ENCODE measurements at places on chromosomes 1 and 21.
A peak's percentile ranks its signal among the peaks of the same experiment; 100 is the strongest.

DNA sequence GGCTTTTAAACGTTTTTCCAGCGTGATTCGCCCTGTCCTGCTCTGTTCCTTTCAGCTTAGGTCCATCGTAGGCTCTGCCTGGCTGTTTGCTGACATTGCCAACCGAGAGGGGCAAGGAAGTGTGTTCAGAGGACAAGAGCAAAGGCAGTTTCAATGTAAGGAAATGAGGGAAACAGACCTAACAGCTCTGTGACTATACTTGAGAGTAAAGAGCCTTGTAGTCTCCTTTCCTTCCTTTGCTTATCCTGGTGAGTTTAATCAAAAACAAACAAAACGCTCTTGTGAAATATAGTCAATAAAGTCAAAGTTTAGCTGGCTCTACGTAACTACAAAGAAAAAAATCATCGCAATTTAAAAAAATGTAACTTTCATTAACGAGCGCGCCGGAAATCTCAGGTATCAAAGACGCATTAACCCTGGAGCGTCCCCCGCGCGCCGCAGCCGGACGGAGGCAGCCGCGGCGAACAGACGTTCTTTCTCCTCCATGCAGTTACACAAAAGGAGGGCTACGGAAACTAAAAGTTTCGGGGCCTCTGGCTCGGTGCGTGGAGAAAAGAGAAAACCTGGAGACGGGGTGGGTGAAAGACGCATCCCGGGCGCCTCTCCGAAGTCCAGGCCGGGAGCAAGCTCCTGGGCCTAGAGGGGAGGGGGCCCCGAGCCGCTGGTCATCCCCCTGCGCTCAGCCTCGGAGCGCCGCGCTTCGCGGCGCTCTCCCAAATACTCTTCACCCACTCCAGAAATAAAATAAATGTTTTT lies 617 bp upstream of the ADGRL2 start:
- DNase-seq: no peak

DNA sequence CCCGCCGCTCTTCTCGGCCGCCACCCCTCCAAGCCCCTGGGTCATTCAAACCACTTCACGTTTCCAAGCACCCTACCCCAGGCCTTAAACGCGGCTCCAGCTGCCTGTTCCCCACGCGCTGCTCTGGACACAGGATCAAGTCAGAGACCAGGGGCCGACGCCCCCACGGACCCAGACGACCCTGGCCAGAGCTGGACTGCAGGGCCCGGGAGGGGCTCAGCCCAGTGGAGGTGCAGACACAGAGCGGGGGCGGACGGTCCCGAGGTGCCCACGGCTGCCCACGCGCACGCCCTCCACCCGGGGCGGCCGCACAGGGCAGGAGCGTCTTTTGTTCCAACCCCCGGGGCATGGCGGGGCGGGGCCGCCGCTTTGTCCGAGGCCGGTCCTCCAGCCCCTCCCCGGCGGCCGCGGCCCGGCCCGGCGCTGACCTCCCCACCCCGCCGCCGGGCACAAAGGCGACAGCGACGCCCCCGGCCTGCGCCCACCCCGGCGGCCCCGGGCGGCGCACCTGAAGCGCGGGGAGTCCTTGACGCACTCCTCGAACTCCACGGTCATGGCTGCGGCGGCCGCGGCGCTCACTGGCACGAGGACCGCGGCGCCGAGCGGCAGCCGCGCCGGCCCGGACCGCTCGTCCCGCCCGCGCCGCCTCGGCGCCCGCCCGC lies 338 bp downstream of the ACAP3 start:
- peak; percentile 16 for DNase-seq

- DNase-seq: no peak
These were observed 62.1 kb downstream of the PCNT start for GRCh38 chr21:46385846-46386733.

DNA sequence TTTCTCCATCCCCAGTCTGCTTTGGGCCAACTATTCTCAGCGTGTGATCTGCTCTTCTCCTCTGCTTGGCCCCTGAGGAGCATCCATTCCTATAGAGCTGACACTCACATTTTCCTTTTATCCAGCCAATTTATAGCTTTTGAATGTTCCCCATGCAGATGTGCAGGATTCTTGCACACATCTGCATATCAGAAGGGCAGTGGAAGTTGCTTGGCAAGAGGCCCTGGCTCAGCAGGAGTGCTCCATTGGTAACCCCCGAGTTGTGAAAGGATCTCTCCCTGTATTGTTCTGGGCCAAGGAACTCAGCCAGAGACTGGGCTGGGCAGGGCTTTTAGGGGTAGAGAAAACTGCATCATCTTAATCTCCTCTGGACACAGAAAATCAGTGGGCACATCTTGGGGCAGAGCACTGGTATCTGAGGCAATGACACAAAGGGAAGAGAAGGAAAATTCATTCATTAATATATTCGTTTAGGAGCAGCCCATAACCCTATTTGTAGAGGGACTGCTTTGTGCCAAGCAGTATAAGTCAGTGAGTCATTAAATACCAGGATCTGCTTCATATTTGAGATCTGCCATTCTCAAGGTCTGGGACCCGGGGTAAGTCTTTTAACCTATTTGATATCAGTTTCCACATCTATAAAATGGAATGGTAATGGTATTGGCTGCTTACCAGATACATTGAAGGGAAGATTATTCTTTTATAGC lies 31.0 kb upstream of the BEND5 start:
- DNase-seq: no peak

- DNase-seq: no peak
These were observed 55.7 kb upstream of the RNPC3 start for GRCh38 chr1:103469801-103470200.

GRCh38 chr1:46413596-46413985 lies 19.5 kb downstream of the FAAH start:
- peak; percentile 52 for DNase-seq

DNA sequence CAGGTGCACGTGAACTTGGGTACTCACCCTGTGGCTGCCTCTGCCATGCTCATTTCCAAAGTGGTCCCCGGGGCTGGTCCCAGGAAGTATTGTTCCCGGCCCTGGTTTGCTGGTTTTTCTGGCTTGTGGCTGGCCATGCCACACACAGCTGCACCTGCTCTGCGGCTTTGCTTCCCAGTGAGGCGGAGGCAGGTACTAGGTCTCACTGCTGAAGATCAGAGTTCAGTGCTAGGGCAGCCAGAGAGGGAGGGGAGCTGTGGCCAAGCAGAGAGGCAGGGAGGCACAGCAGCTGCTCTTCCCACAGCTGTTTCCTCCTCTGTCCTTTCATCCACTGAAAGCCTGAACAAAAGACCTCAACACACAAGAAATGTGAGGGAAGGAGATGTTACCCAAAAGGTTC lies 30.5 kb downstream of the ENO1 start:
- DNase-seq: no peak

DNA sequence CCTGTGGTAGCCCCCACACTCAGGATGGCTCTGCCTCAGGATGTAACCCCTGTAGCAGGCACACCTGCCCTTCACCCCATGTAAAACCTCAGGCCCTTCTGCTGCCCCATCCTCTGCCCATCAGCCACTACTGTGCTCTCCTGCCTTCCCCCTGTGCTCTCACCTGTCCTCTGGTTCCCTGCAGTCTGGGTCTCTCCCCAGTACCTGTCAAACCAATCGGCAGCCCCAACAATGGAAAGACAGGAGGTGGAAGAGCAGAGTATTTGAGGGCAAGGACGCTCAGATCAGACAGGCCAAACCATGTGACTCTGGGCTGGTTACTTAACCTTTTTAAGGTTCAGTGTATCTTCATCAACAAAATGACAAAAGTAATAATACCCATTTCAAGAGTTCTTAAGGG lies 30.9 kb downstream of the SMIM12 start:
- no peak for DNase-seq

DNA sequence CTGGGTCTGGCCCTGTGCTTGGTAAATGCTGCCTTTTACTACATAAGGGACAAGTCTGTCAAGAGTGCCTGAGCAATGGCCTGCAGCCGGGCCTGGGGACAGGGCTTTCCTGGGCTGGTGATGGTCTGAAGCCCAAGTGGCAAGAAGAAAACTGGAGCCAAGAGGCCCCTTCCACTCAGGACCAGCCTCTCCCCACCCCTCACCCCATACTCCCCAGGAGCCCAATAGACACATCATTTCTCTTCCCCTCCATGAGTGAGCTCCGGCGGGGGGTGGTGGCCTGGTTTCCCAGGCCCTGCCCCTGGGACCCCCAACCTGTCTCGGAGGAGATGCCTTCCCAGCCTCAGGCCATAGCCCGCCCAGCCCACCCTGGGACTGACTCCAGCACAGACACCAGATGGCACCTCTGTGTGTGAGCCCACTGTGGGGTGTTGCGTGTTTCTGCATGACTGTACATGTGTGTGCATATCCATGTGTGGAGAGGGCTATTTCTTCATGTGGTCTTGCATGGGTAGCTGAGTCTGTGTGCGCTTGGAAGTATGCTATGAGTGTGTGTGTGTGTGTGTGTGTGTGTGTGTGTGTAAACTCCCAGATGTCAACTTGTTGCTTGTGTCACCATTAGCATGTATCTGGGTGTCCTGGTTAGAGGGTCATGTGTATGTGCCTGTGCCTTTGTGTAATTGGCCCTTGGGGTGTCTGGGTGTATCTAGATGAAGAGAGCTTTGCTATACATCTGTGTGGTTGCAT lies 14.3 kb upstream of the LRP8 start:
- no peak for DNase-seq

GRCh38 chr1:73659136-73659535 lies 538.8 kb downstream of the LRRIQ3 start:
- DNase-seq: no peak

GRCh38 chr1:88685259-88685620 lies 1.2 kb downstream of the PKN2 start:
- no peak for DNase-seq

GRCh38 chr1:56024155-56024554 lies 555.2 kb downstream of the PLPP3 start:
- no peak for DNase-seq

GRCh38 chr1:151661751-151662150 lies 49.9 kb downstream of the SNX27 start:
- no peak for DNase-seq

- no peak for DNase-seq
These were observed 202.0 kb downstream of the GABPA start for GRCh38 chr21:25936776-25937175.

DNA sequence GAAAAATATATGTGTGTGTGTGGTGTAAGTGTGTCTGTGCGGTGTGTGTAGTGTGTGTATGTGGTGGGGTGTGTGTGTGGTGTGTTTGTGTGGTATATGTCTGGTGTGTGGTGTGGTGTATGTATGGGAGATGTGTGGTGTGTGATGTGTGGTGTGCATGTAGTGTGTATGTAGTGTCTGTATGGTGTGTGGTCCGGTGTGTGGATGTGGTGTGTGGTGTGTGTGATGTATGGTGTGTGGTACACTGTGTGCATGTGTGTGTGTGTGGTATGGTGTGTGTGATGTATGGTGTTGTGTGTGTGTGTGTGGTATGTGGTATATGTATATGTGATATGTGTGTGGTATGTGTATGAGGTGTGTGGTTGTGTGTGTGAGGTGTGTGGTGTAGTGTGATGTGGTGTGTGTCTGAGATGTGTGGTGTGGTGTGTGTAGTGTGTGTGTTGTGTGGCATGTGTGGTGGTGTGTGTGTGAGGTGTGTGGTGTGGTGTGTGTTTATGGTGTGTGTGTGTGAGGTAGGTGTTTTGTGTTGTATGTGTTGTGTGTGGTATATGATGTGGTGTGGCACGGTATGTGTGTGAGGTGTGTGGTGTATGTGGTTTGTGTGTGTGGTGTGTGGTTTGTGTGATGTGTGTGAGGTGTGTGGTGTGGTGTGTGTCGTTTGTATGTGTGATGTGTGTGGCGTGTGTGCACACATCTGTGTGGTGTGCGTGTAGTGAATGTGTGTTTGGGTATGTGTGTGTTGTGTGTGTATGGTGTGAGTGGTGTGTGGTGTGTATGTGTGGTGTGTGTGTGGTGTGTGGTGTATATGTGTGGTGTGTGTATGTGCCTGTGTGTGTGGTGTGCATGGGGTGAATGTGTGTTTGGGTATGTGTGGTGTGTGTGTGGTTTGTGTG lies 35.3 kb upstream of the ABCG1 start:
- DNase-seq: no peak

DNA sequence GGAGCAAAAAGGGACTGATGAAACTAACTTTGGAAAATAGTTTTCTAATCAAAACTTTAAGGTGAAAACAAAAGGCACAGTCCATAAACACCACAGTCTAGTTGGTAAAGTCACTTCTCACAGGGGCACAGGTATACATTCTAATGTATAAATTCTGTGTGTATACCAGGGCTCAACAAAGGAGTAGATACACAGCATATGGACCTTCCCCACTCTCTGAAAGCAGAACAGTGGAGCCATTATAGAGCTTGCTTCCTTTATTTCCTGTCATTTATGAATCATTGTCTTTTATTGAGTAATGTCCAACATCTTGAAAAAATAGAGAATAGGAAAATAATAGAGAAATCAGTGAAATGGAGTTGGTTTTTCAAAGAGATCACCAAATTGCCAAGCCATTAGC lies 746.5 kb upstream of the CHRM3 start:
- no peak for DNase-seq

GRCh38 chr1:200670242-200671118 lies 773 bp upstream of the DDX59 start:
- DNase-seq: no peak

- no peak for DNase-seq
These were observed 8.6 kb downstream of the H6PD start for GRCh38 chr1:9243066-9243739.

DNA sequence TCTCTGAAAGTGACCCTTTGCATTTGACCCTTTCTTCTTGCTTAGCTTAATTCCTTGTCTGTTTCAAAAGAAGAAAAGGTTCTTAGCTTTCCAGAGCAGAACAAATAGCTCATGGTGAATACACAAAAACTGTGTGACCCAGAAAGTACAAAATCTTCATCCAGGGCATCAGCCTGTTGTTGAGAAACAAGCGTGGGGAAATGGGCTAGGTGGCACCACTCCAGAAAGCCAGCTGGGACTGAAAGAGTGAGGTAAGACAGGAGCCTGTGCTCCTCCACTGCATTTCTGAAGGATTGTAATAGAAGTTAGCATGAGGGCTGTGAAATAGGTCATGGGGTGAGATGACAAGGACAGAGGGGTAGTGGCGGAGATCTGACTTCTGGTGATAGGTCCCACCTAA lies 45.8 kb downstream of the CYP2J2 start:
- no peak for DNase-seq

DNA sequence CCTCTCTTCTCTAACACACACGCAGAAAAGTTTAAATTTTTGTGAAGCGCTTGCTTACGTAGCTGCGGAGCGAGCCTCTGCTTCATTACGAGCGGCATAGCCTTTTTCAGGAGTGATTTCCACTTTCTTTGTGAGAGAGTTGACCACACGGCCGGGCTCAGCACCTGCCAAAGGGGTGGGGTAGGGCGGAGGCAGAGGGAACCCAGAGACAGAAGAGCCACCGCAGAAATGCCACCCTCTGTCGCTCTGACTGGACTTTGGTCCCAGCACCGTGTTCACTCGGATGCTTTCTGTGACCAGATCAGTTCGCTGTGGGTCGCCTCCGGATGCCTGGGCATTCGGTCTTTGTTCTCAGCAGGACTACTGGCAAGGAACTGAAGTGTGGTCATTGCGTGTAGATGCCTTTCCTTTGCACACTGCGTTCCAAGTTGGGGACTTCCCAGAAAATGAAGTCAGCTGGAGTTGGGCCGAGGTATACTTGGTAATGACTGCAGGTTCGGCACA lies 883 bp downstream of the CHODL start:
- no peak for DNase-seq

- DNase-seq: no peak
These were observed 58.9 kb downstream of the MAP3K7CL start for GRCh38 chr21:29189353-29189752.

All from effector memory CD8-positive, alpha-beta T cell (primary cell).